ENCODE measurements at places on chromosomes 5 and 9.

DNA sequence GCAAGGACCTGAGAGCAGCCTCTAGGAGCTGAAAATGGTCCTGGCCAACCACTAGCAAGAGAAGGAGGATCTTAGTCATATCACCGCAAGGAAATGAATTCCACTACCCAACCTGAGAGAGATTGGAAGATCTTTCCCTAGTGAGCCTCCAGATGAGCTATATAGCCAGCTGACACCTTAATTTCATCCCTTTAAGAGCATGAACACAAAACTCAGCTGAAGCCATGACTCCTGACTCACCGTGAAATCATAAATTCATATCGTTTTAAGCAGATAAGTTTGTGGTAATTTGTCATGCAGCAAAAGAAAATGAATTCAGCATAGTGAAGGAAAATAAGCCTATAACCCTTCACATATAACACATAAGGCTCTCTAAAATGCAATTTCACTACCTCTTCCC is 23.5 kb downstream of the MAPKAP1 start:
- peak; percentile 9 for DNase-seq

DNA sequence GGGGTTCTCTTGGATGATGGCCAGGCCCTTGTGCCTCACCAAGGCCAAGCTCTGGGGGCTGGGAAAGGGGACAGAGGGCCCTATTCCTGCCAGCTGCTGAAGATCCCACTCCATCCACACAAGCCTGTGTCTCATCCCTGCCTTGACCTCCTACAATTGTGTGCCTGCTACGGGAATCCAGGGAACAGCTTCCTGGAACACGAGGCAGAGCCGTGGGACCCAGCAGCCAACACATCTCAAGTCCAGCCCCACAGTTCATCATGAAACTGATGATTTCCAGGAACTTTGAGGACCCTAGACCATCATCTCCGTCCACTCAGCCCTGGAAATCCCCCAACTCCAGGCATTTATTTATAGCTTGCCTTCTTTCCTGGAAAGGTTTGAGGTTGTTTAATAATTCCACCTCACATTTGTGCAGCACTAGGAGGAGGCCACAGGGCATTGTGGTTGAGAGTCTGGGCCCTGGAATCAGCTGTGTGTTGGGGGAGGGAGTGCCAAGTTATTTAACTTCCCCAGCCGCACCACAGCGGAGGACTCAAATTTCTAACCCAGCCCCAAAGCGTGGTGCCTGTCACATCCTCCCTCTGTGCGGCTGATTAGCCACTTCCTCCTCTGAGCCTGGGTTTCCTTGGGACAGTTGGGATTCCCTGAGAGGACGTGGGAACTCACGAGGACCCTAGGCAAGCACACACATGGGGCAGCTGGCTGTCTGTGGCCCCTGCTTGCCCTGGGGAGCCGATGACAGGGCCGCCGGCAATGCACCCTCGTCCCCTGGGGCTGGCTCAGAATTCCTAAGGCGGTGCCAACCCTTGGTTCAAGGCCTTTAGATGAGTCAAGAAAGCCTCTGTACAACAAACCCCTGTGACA is 58.2 kb upstream of the GGTA1 start:
- DNase-seq, result peak; percentile 75

GRCh38 chr9:117555964-117556629 is 141.2 kb upstream of the ASTN2 start:
- peak; percentile 67 for DNase-seq

DNA sequence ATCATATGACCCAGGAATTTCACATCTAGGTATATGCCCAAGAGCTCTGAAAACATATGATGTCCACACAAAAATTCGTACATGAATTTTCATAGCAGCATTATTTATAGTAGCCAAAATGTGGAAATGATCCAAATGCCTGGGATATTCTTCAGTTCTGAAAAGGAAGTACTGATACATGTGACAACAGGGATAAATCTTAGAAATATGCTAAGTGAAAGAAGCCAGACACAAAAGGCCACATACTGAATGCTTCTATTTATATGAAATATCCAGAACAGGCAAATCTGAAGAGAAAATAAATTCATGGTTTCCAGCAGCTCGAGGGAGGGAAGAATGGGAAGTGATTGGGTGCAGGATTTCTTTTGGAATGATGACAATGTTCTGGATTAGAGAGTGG is 16.8 kb upstream of the ZBTB43 start:
- no peak for DNase-seq

- DNase-seq, result no peak
Measured at GRCh38 chr9:22337261-22337660, 109.4 kb upstream of the DMRTA1 start.

- peak; percentile 91 for DNase-seq
Measured at GRCh38 chr5:176543428-176544182, 5.5 kb upstream of the CDHR2 start.
